ENCODE measurements at places on chromosomes 11 and 22.

DNA sequence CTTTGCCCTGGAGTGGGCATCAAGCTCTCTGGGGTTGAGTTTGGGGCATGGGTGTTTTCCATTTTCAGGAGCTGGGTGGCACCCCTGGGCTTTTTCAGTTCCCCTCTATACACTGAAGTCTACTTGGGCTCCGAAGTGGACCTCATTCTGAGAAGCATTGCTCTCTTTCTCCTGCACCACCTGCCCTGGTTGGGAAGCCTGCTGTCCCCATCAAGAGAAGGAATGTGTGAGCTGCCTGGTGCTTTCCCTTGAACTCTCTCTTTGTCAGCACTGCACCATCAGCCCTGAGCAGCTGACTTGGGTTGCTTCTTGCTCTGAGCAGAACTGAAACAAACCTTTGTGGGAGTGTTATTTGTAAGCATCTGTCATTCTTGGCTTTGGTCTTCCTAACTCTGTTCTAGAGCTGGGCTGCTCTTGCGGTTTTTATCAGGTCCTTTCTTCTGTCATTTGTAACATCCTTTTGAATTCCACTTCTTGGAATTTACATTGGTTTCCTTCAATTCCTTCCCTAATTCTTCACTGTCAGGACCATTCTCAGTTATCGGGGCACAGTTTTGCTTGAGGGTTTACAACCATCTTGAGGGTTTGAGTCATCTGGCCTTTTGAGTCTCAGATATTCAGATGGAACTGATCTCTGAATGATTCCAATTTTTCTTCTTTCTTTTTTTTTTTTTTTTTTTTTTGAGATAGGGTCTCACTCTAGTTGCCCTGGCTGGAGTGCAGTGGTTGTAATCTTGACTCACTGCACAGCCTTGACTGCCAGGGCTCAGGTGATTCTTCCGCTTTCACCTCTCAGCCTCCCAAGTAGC, 20.5 kb downstream of the UBE2L3 start:
- DNase-seq, result no peak

DNA sequence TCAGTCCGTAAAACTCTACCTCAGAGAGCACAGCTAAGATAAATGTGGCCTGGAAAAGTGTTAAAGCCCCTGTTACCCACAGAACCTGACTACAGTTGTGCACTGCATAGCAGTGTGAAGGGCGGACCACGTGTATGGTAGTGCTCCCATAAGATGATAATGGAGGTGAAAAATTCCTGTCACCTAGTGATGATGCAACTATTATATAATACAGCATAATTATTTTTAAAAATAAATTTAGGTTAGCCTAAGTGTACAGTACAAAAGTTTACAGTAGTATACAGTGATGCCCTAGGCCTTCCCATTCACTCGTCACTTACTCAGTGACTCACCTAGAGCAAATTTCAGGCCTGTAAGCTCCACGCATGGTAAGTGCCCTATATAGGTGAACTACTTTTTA, 76.6 kb upstream of the RASSF10 start:
- DNase-seq, result no peak

DNA sequence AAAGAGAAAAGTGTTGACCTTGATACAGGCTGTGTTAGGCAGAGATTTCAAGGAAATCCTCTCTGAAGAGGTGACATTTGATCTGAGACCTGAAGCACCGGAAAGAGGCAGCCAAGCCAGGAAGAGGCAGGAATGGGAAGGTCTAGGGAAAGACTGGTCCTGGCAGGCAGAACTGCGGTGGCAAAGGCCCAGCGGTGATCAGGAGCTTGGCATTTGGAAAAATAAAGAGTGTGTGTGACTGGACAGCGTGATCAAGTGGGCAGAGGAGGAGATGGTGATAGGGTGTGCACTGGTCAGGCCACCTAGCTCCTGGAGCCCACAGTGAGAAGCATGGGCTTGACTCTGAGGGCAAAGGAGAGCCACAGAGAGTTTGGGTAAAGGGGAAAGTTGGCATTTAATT, 27.2 kb upstream of the GAB4 start:
- no peak for DNase-seq

- no peak for DNase-seq
Measured at GRCh38 chr22:50009251-50009650, 3.3 kb downstream of the IL17REL start.

DNA sequence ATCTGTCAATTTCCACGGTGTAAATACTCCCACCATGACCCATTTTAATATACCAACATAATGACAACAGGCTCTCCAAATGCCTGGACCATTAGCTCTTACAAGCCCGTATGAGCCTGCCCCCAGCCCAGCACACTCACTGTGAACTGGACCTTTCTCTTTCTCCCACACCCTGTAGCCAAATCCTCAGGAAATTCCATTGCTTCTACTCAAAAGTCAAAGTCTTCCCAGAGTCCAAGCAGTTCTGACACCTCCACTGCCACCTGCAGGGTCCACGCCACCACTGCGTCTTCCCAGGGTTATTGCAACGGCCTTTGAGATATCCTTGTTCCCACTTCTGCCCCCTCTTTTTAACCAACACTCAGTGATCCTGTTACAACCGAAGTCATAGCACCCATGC, 110.1 kb upstream of the ASPHD2 start:
- no peak for DNase-seq

GRCh38 chr11:114033066-114033465, 26.4 kb upstream of the ZBTB16 start:
- DNase-seq, result no peak

DNA sequence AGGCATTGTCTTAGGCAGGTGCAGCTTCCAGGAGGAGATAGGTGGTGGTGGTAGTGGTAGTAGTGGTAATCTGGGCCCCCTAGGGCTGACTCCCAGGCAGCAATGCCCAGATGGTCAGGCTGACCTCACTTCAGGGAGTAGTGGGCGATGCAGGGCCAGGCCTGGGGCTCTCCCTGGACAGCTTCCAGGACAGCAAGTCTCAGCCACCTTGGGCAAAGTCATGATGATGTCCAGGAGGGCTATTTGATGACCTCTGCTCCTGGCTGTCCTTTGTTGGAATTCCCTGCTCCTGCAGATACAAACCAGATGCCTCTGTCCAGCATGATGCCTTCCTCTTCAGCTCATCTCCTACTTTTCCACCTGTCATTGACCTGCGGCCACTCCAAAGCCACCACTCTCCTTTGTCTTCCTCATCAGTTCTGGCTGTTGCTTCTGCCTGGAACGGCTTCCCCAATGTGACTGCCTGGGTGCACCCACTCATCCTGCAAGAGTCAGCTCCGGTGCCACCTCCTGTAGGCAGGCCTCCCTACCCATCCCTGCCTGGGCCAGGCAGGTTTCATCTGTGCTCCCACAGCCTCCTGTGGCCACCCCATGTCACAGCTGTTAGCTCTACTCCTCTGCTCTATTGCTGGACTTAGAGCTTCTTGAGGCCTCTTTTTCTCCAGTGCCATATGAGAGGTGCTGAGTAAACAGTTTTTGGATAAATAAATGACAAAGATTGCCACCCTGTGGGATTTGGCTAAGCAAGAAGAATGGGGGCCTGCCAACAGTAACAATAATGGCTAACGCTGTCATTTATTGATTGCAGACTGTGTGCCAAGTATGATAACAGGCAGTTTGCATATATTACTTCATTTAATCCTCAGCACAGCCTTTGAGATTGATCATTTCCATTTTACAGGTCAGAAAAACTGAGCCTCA, 172.9 kb upstream of the NECTIN1 start:
- no peak for DNase-seq

- DNase-seq, result no peak
Measured at GRCh38 chr11:22808571-22809197, 20.9 kb downstream of the SVIP start.

DNA sequence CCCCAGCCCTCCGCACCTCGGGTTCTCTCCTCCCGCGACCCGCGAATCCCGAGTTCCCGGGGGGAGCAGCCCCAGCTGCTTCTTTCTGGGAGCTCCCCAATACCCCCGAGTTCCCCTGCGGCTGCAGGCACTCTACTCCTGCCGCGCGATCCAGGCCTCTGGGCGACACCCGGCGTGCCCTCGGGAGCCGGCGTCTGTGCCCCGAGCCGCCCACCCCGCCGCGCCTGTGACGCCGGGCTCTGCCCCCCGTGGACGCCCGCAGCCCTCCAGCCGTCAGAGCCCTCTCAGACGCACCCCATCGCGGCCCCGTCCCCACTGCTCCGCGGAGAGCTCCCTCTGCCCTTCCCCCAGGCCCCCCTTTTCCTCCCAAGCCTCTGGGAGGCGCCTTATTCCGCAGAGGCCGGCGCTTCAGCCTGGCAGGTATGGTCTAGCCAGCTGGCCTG, 422 bp downstream of the GLB1L2 start:
- peak; percentile 17 for DNase-seq

DNA sequence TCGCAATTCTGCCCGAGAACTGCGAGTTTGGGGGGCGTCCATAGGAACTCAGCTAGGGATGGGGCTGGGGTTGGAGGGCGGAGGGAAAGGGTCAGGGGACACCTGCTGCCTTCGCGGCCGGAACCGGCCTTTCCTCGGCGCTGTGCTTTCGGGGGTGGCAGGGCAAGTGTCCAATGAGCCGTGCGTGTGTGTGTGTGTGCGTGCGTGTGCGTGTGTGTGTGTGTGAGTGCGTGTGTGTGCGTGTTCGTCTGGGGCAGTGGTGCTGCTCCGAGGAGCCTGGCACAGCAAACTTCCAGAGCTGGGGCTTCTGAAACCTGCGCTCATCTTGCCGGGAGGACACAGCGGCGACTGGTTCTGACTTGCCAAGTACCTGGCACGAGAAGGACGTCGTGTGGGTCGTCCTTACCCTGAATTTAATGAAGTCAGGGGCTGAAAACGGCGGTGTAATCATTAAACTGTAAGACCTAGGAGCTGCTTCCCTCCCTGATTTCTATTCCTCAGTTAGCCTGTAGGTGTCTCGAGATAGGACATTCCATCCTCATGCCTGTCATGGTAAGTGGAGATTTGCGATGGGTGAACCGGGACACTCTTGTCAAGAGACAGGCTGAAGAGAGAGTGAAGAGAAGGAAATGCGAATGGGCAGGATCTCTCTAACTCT, 27.0 kb upstream of the AMOTL1 start:
- no peak for DNase-seq

Measured in thymus (tissue), 14 donors.